ENCODE measurements at places on chromosomes 12 and 14.

DNA sequence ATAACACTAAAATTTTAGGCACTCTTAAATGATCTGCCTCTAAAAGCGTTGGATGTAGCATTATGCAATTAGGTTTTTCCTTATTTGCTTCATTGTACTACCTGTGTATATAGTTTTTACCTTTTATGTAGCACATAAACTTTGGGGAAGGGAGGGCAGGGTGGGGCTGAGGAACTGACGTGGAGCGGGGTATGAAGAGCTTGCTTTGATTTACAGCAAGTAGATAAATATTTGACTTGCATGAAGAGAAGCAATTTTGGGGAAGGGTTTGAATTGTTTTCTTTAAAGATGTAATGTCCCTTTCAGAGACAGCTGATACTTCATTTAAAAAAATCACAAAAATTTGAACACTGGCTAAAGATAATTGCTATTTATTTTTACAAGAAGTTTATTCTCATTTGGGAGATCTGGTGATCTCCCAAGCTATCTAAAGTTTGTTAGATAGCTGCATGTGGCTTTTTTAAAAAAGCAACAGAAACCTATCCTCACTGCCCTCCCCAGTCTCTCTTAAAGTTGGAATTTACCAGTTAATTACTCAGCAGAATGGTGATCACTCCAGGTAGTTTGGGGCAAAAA, 4.1 kb downstream of the CDKN1B start:
- DNase-seq: no peak

DNA sequence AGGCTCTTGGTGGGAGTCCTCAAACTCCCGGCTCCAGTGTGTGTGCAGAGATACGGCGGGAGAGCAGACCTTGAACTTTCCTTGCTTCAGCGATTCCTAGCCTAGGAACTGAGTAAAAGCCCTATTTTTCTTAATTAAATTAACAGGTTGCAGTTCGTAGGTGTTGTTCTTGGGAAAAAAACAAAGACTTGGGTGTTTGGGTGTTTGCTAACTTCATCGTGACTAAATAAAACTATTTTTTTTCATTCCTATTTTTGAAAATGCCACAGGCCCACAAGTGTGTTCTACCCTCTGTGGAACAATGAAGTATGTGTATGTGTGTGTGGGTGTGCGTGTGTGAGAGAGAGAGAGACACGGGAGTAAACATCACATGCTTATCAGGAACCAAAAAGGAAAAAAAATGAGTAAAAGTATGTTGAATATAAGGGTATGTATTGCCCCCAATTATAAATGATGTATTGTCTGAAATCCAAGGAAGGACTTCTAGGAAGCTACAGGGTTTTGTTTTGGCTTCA, 651 bp downstream of the TMEM117 start:
- peak; percentile 29 for DNase-seq

DNA sequence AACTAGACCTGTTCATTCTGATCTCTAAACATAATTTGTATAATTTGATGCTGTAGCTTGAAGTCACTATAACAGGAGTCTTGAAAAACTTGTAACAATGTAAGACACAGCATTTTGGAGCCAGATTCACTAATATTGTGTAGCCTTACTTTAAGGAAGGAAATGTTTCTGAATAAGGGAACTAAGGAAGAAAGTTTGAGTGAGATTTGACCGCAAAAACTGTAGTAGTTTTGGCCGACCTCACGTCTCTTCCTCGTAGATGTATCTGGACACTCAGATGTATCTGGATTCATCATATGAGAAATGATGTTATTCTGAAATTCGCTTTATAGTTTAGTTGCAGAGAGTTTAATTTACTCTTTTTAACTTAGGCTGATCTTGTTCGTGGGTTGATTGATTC, 13.9 kb upstream of the DNAH10 start:
- DNase-seq: no peak

GRCh38 chr14:20617138-20618003, 24.1 kb downstream of the OR6S1 start:
- no peak for DNase-seq

GRCh38 chr12:94498073-94498472, 38.4 kb upstream of the CEP83 start:
- no peak for DNase-seq

DNA sequence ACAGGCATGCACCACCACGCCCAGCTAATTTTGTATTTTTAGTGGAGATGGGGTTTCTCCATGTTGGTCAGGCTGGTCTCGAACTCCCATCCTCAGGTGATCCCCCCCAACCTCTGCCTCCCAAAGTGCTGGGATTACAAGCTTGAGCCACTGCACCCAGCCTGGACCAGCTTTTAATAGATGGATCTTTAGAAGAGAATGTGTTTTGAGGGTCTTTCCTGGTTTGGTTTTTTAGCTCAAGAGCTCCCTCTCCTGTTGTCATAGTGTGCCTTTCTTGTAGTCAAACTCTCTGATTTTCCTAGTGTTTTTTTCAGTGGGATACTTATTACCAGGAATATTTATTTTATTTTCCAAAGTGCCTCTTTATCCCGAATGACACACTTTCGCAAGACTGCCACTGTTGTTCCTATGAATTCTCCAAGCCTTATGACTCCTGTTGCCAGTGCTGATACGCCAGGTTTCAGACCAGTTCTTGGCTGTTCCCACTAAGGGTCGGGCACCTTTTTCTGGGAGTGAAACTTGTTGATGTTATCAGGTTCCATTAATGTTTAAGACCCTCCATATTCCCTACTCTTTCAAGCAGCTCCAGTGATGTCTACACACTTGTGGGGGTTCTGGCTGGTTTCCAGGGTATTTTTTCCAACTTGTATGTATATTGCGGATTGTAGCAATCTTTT, 31.5 kb upstream of the LIMA1 start:
- DNase-seq: no peak

DNA sequence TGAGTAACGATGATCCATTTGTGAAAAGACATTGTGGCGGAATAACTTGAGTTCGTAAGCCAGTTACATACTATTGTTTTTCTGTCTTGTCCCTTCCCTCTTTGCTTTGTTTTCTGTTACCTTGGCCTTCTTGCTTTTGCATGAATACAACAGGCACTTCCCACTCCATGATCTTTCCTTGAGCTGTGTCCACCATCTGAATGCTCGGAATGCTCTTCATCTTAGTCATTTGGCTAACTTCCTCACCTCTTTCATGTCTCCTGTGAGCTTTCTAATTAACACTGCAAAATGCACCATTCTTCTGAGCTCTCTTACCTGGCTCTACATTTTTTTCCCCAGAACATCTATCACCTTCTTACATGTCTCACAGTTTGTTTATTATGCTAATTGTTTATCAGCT, 10.0 kb downstream of the KNTC1 start:
- DNase-seq: no peak

DNA sequence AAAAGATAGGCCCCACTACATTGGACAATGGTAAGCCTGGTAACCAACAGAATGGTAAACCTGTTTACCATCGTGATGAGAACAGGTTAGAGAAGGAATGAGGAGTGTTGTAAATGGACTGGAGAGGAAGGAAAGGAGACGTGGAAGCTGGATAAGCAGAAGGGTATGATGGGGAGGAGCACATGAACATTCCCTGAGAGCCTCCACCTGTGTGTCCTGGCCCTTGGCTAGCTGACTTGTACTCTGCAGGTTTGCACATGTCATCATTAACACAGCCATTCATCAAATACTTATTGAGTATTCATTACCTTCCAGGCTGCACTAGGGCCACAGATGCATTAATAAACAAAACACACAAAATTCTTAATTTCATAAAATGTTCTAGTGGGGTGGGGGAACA, 4.3 kb upstream of the IL26 start:
- DNase-seq: no peak

DNA sequence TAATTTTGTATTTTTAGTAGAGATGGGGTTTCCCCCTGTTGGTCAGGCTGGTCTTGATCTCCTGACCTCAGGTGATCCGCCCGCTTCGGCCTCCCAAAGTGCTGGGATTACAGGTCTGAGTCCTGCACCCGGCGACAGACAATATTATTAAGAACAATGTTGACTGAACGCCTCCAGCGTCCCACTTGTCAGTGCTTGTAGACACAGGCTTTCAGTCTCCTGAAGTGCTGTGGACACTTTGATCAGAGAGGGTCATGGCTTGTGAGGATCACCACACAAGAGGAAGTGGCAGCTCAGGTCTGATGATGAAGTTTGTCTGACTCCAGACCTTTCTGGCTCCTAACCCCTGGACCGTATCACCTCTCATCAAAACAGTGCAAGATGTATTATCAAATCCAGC, 114.6 kb downstream of the CHST11 start:
- no peak for DNase-seq

DNA sequence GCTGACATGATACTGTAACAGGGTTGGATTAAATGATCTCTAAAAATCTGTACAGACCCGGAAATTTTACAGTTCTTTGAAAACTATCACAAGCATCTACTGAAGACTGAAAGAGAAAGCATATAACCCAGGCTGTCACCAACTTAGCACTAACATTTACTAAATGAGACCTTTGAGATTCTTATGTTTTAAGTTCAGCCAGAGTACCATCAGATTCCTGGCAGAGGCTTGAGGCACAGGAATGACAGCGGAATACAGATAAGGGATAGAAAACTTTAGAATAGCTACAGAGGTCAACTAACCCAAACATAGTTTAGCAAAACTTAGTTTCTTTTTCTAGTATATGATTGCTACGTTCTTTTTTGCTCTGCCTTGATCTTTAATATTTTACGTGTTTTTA, 91.6 kb upstream of the FERMT2 start:
- DNase-seq: no peak

- no peak for DNase-seq
Observed at GRCh38 chr12:23099104-23099503, 474.1 kb downstream of the ETNK1 start.

DNA sequence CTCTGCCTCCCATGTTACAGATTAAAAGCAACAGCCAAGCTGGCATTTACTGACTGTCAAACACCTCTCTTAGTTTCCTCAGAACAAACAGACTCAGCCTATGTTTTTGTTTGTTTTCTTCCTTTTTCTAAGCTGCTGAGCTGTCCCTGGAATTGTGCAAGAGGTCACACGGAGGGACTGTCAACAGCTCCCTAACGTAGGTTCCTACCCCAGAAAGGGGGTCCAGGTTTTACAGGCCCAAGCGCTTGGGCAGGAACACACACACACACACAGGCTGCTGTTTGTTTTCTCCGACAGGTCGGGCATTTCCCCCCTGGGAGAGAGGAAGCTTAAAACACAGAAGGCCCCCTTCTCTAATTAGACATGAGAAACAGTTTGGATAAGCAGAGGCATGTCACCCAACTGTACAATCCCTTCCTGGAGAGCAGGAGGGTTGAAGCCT, 739.6 kb upstream of the TBX3 start:
- DNase-seq: no peak

DNA sequence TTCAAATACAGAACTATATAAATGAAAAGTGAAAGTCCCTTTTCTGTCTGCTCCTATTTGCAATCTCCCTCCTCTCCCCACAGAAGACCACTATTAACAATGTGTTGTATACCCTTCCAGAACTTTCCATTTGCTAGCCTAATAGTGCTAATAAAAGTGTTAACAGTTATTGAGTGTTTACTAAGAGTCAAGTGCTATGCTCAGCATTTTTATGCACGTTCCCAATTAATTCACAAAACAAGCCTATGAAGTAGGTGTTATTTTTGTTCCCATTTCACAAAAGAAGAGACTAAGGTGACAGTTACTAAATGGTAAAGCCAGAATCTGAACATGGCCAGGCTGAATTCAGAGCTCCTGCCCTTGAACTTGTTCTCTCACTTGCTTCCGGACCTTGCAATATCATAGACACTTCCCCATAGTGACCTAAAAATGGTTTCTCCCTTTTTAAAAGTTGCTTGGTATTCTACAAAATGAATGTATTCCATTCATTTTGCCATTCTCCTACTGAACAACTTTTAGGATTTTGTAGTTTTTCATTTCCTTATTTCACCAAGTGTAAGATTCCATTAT, 1.6 kb upstream of the PRKAB1 start:
- DNase-seq: no peak

- no peak for DNase-seq
Observed at GRCh38 chr12:106911581-106911980, 44.1 kb upstream of the TMEM263 start.

DNA sequence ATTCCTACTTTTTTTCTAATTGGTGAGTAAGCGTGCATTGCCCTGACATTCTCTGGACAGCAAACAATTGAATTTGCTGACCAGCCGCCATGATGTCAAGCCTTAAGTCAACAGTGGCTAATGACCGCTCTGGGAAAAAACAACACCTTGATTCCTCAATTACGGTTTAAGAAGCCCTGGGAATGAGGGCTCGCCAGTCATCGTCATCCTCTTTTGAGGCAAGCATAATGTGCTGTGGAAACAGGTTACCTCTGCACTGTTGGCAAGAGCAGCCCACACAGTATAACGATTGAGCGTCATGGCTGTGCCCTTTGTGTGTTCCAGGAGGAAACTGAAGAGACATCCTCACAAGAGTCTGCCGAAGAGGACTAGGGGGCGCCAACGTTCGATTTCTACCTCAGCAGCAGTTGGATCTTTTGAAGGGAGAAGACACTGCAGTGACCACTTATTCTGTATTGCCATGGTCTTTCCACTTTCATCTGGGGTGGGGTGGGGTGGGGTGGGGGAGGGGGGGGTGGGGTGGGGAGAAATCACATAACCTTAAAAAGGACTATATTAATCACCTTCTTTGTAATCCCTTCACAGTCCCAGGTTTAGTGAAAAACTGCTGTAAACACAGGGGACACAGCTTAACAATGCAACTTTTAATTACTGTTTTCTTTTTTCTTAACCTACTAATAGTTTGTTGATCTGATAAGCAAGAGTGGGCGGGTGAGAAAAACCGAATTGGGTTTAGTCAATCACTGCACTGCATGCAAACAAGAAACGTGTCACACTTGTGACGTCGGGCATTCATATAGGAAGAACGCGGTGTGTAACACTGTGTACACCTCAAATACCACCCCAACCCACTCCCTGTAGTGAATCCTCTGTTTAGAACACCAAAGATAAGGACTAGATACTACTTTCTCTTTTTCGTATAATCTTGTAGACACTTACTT, 138.9 kb downstream of the HMGA2 start:
- no peak for DNase-seq

DNA sequence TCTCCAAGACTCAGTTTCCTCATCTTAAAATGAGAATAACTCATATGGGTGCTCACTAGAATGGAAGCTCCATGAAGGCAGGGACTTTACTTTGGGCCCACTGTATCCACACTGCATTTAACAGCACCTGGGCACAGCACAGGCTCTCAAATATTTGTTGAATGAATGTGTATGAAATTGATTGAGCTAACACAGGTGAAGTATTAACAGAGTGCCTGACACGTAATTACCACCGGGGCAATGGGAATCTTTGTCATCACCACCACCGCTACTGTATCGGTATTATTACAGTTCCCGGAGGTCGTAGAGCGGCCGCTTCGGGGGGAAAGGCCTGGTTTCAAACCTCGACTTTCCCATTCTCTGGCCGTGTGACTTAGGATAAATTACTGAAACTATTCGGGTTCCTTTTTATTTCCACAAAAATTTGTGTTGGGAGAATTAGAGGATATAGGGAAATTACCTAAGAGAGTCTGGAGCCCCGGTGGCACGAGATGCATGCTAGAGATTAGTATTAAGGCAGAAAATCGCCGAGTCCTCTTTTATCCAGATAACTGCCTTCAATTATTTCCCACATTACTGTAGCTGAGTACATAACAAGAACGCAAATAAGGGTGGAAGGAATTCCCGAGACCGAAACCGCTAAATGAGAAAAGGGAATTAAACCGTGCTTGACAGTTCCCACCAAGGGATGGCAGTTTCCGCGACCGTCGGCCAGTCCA, 1.0 kb upstream of the RIC8B start:
- no peak for DNase-seq

- DNase-seq: no peak
Observed at GRCh38 chr14:67071506-67071905, 117.7 kb upstream of the GARIN2 start.

Data from tibial nerve (tissue), 4 donors.